ENCODE measurements at places on chromosomes 6 and 20.

DNA sequence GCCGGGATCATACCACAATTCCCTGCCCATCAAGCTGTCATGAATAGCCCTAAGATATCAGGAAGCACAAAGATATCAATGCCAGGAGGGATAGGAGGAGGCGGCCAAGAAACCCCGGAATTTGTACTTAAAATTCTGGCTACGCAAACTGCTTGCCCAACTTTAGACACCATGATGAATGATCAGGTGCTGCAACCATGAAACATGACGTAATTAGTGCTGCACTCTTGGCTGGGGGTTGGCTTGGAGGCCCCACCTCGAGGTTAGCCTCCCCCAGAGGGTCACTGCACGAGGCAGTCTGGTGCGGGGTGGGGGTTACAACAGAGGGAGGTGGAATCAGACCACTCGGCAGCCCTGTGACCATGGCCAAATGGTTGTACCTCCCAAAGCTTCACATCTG is 8.9 kb downstream of the SIRPA start:
- no peak for DNase-seq

DNA sequence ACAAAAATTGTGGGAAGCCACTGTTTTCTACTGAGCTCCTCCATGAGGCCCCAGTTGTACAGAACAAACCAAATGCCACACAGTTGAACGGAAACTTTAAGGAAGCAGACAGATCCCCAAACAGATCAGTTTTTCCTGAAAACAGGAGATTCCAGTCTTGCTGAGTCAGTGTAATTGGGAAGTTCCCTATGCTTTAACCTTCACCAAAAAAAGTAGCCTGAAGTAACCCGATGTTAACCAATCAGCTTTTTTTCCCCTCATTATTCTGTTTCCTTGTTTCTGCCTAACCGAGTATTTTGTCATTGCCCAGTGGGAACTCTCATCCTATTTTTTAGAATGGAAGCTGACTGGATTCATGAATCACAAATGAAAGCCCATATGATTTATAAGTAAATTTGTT is 36.7 kb downstream of the MARCKS start:
- DNase-seq = no peak

GRCh38 chr20:54650052-54650719 is 174.8 kb downstream of the DOK5 start:
- no peak for DNase-seq

GRCh38 chr6:119344306-119344705 is 5.3 kb downstream of the MAN1A1 start:
- DNase-seq = no peak

DNA sequence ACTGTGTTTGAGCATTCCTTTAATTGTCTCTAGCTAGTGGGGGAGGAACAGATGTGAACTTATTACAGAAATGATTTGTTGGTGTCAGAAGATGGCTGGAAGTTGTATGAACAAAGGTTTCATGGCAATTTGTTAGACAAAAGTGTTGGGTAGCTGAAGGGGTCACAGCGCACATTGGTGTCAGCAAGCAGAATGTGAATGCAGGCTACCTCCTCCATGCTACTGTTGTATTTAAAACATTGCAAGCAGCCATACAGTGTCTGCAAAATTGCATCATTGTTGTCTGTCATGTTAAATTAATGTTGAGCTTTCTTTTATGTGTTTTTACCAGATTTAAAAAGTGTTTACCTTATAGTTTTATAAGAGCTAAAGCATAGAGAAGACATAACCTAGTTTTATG is 6.2 kb downstream of the LRRC1 start:
- no peak for DNase-seq

DNA sequence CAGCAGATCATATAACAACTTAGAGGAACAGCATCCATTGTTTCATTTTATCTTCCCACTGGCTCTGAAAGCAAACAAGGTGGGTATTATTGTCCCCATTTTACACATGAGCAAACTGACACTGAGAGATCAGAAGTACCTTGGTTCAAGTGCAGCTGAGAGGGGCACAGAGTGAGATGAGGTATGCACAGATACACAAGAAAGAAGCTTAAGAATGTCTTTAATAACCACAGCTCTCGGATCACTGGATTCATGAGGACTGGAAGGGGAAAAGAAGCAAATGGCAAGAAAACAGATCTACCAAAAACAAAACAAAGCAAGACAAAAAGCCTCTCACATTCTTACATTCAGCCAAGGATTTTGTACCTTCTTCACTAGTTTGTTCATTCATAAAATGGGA is 10.6 kb downstream of the SLC2A10 start:
- no peak for DNase-seq

GRCh38 chr6:24779416-24780016 is 4.8 kb downstream of the GMNN start:
- DNase-seq = no peak

DNA sequence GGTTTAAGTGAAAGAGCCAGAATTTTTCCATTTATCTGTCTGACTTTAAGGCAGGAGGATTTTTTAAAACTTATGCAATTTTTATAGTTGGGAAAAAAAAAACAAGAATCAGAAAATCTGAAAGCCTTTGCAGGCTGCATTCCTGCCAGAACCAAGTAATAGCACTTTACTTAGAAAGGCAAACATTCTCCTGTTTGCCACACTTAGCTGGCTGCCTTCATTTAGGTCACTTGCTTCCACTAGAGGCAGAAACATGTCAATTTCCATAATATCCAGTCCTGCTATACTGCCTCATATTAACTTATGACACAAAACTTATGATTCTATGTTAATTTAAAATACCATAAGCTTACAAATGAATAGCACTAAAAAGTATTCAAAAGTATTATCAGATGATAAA is 425.8 kb downstream of the FRK start:
- no peak for DNase-seq

DNA sequence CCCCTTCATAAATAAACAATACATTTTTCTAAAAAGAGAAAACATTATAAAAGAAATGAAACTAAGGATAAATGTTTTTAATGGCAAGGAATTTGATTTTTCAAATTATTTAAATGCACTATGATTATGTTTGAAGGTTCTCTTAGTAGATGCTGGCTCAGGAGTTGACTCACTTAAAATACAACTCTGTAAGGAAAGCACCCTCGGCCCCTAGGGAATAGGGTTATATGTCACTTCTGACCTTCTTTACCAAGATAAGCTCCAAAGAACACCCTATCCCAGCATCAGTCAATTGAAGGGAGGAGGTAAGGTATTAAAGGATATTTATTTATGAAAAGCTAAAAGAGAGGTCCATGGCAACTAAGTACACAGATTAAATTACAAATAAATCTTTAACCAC is 6.8 kb downstream of the SNAP91 start:
- DNase-seq = no peak

GRCh38 chr6:41097467-41098090 is 24.8 kb downstream of the NFYA start:
- no peak for DNase-seq

DNA sequence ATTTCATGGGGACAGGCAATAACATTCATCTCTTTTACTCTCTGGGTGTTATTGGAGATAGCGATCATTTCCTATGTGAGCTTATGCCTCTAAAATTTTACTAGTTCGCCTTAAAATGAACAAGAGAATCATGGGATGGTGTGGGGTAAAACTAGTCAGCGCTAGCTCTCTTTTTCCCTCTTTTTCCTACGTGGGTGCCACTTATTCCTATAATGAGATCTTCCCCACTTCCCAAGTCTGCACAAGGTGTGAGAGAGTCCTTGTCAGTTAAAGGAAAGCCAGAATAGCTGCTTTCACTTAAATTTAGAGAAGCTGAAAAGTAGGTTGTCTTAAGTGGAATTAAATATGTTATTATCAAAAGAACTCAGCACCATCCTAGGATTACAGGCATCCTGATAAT is 173.2 kb upstream of the BMP5 start:
- no peak for DNase-seq

GRCh38 chr6:1070085-1070521 is 241.8 kb upstream of the FOXQ1 start:
- DNase-seq = no peak

- no peak for DNase-seq
Observed at GRCh38 chr20:48578397-48579098, 249.3 kb downstream of the PREX1 start.

DNA sequence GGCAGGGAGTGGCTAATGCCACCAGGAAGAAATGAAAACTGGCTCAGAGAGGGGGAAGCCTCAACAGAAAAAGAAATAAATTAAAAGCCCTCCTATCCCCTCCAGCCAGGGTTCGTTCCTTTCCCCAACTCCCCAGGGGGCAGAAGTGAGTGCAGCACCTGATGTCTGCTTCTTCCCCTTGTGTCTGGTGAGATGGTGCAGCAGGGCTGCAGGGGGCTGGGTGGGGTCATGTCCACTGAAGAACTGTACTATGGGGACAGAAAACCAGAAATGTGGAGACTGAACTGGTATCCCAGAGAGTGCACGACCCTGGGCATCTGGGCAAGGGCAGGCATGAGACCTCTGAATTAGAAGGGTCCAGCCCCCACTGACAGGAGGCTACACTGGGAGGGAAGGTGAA is 4.0 kb downstream of the EGFL8 start:
- no peak for DNase-seq

- DNase-seq = no peak
Observed at GRCh38 chr6:32087574-32088486, 21.3 kb downstream of the TNXB start.

DNA sequence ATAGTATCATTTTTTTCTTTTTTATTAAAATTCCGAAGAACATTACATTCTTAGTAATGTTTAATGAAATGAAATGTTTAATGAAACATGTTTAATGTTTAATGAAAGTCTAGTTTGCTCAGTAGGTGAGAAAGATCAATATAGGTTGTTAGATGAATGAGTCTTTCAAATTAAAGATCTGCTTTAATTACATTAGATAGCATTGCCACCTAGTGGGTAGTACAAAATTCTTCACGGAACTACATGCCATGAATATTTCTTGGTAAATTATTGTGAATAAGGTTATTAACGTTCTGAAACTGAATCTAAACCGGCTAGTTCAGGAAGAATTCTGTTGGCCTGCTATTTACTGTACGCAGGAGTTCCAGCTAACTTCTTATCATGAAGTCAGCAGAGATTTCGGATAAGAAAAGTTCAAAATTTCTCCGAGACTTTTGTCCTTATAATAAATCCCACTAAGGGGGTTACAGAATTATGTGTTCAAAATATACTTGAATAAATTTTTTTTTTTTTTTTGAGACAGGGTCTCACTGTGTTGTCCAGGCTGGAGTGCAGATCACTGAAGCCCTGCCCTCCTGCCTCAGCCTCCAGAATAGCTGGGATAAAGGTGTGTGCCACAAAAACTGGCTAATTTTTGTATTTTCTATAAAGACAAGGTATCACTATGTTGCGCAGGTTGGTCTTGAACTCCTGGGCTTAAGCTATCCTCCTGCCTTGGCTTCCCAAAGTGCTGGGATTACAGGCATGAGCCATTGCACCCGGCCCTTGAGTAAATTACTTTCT is 7.9 kb upstream of the GMNN start:
- DNase-seq = peak; percentile 20

DNA sequence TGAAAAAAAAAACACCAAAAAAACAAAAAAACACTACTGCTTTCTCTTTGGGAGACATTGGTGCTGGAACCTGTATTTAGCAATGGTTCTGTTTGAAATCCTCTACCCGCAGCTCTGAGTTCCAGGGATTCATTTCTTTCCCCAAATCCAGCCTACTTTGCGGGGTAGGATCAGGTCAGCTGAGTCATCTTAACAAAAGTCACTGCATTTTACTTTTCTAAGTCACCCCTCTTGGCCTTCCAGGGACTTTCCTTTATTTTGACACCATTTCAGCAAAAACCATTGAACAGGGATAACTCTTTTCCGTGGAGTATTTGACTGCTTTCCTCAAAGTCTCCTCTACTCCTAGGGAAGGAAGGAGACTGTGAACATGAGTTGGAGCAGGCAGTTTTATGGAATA is 837.6 kb downstream of the MAFB start:
- no peak for DNase-seq

DNA sequence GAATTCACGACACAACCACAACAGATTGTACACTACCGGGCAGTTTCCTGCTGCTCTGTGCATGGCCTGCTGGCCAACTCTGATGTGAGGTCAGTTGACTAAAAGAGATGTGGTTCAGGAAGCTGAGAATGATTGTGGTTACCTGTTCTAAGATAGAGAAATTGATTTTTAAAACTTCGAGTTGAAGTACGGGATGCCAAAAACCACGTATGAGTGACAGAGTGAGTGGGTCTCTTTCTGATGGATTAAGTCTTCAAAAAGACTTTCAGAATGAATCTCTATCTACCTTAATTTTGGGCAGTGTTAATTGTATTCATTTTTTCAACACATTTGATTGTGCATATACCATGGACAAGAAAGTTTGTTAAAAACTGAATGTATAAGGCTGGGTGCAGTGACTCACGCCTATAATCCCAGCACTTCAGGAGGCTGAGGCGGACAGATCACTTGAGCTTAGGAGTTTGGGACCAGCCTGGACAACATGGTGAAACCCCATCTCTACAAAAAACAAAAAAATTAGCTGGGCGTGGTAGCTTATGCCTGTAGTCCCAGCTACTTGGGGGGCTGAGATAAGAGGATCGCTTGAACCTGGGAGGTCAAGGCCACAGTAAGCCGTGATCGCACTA is 121.2 kb downstream of the SGK1 start:
- no peak for DNase-seq

DNA sequence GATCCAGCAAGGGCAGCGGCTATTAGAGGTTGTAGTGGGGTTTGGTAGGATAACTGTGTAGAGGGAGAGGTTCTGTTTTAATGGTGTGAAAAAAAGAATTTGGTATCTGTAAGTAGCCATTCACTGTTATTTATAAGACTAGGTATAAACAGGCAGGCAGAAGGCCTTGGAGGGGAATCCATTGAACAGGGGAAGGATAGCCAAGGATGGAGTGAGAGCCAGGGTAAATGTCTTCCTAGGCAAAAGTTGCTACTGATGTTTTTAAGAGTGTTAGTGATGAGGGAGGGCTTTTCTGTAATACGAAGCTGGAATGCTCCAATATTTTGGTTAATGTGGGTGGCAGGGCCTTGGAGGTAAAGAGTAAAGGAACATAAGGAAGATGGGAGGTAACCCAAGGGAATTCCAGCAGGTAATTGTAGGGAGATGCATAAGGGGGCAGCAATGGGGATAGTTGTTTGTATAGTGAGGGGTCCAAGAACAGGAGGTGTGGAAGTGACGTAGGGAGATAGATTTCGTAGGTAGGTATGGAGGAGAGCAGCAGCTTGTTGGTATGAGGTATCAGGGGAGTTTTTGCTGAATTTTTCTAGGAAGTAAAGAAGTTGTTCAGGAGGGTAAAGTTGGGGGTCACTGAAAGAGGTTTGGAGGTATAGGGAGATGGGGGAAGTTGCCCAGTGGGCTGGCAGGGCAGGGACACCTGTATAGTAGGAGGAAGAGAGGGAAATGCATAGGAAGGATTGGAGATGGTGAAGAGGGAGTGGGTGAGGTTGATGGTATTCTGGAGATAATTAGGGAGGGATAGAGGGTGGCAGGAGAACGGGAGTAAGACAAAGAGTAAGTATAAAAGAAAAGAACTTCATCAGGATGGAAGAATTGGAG is 752.4 kb upstream of the ADGRB3 start:
- no peak for DNase-seq

GRCh38 chr6:43852350-43852864 is 82.4 kb downstream of the VEGFA start:
- no peak for DNase-seq

DNA sequence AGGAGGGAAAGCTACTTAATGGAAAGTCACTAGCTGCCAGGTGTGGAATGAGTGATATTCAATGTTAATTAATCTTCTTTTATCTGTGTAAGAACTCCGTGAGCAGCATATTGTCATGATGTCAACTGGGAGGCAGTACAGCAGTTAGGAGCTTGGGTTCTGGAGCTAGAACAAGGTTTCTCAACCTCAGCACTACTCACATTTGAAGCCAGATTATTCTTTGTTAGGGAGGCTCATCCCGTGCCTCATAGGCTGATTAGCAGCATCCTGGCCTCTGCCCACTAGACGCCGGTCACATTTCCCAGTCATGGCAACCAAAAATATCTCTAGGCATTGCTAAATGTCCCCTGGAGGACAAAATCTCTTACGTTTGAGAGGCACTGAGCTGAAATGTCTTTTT is 41.2 kb downstream of the BCAS1 start:
- no peak for DNase-seq

All from HFF-Myc (cell line).